Epithelial cell of alveolus of lung (primary cell): ENCODE measurements at places on chromosomes 4 and X. TPM values are rescaled to one million over a fixed set of nuclear protein-coding genes. Genes with fewer than 3 reads are reported as not detected.

The TEX28 gene
- not detected in 2 replicates for total RNA-seq

The PABPC4L gene
- 3.6 and 4.2 TPM in 2 replicates for total RNA-seq

The DNAAF6 gene
- not detected in 2 replicates for total RNA-seq

The NUP62CL gene
- total RNA-seq: 0.72 TPM in 1 of 2 replicates, not detected in the other

The SH3BGRL gene
- total RNA-seq: 93.1 and 105 TPM in 2 replicates
